SK-N-DZ (cell line): ENCODE measurements at places on chromosomes 3 and 15.

- no peak for DNase-seq
Measured at GRCh38 chr3:130260918-130261317, 84.6 kb upstream of the COL6A5 start.

GRCh38 chr3:30753766-30754165 lies 140.7 kb downstream of the GADL1 start:
- no peak for DNase-seq

GRCh38 chr3:115448851-115449250 lies 174.5 kb upstream of the GAP43 start:
- DNase-seq, result no peak

- DNase-seq, result no peak
Measured at GRCh38 chr3:9644245-9644644, 5.1 kb upstream of the MTMR14 start.

GRCh38 chr15:87322870-87323269 lies 933.7 kb downstream of the NTRK3 start:
- peak; percentile 83 for DNase-seq

DNA sequence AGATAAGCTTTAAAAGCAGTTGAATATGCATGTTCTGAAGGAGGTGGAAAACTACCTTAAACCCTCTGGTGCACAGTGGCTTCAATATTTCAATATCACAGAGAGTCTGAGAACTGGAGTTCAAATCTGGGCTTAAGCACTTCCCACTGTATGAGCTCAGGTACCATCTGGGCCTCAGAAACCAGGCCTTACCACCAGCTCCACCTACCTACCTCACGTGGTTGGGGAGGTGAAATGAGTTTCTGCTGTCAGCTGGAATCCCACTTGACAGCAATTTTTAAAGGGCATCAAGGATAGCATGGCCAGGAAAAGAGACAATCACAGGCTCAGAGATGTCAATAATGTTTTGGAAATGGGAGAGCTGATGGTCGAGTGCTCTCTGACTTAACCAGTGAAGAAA lies 5.0 kb downstream of the CHCHD4 start:
- no peak for DNase-seq

- no peak for DNase-seq
Measured at GRCh38 chr15:56931639-56932508, 13.4 kb downstream of the TCF12 start.

GRCh38 chr15:63384906-63385305 lies 3.3 kb upstream of the CA12 start:
- no peak for DNase-seq

- no peak for DNase-seq
Measured at GRCh38 chr3:174430986-174431385, 428.1 kb upstream of the NAALADL2 start.

DNA sequence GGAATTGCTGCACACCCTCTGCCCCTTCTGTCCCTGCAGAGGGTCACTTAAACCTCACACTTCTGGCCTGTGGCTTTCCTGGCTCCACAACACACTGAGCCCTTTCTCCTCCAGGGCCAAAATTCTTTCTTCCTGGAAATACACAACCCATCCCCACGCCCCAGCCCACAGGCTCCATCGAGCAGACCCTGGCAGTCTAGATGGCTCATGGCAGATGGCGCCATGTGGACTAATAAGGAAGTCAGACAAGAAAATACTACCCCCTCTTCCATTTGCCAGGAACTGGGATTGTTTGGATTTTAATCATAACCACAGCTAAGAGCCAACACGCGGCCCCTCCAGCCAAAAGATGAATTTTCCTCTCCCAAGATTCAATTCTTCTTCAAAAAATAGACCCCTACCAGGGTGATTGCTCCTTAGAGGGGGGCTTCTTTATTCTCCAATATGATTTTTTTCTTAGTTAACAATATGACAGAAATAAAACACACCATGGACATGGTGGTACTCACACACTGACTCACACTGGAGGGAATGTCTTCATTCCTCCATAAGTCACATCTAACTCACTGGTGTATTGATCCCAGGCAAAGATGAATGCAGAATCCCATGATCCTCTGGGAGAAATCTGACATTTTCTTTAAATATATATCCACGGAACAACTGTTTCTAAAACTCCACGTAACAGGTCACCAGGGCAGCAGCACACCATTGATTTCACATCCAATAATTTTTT lies 111.5 kb downstream of the NTRK3 start:
- DNase-seq, result no peak

- no peak for DNase-seq
Measured at GRCh38 chr3:97860364-97860763, 38.6 kb downstream of the CRYBG3 start.

GRCh38 chr15:41944313-41944940 lies 27.9 kb downstream of the EHD4 start:
- no peak for DNase-seq

- no peak for DNase-seq
Measured at GRCh38 chr3:21417991-21418390, 333.0 kb downstream of the ZNF385D start.

GRCh38 chr15:25775317-25775912 lies 87.7 kb downstream of the ATP10A start:
- DNase-seq, result no peak

- DNase-seq, result no peak
Measured at GRCh38 chr3:56725175-56725574, 42.1 kb upstream of the TASOR start.

GRCh38 chr15:31554261-31554660 lies 227.6 kb downstream of the KLF13 start:
- DNase-seq, result no peak

- no peak for DNase-seq
Measured at GRCh38 chr15:60773255-60773654, 294.3 kb upstream of the ICE2 start.

DNA sequence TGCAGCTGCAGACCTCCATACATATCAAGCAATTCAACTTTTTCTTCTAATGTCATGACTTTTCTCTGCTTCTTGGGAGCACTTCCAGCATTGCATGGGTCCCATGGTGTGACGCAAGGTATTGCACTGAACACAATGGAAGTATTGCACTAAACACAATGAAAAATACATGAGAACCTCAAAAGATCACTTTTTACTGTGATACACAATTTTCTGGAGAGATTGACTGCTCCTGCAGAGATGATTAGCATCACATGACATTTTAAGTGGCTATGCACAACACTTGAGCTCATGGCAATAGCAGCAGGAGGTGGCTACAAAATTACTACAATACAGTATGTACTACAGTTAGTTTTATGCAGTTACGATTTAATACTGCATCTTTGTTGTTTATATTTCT lies 113.5 kb upstream of the BHLHE40 start:
- no peak for DNase-seq

DNA sequence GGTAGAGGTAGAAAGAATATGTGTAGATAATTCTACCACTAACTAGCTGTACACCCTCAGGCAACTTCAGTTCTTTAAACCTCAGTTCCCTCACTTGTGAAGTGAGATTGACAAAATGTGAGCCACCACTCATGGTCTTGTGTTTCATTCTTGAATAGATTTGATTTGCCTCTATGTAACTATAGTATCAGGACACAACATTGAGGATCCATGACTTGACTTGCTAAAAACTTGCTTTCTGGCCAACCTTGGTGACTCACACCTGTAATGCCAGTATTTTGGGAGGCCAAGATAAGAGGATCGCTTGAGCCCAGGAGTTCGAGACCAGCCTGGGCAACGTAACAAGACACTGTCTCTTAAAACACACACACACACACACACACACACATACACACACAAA lies 115.8 kb upstream of the FLNB start:
- no peak for DNase-seq

GRCh38 chr3:152607179-152607578 lies 227.8 kb upstream of the P2RY1 start:
- no peak for DNase-seq

DNA sequence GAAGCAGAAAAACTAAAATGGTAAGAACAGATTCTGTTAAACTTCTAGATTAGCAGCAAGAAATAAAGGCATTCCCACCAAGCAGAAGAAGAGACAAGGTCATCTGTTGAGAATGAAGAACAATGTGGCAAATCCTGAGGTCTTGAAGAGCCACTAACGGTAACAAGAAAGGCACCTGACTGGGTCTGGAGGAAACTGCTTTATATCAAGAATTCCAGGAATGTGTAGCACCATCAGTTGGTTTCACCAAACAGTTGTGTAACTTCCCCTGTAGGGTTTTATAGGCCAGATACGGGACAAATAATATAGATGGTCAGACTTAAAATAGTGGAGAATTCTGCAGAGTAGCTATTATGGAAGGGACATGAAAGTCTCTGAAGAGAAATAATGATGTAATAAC lies 57.3 kb downstream of the ACAP2 start:
- DNase-seq, result no peak

DNA sequence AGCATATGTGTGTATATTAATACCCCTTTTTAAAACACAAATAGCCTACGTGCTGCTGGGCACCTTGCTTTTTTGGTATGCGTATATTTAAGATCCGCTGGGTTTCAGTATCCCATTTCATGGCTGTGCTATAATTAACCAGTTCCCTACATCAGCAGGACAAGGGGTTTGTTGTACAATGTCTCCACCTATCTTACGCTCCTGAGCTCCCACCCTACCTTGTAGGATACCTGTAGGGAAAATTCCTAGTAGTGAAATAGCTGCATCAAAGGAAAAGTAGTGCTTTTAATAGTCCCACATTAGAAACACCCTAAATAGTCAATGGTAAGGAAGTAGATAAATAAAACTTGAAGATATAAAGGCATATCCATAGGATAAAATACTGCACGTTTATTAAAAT lies 1.4 kb downstream of the MAP6D1 start:
- no peak for DNase-seq

DNA sequence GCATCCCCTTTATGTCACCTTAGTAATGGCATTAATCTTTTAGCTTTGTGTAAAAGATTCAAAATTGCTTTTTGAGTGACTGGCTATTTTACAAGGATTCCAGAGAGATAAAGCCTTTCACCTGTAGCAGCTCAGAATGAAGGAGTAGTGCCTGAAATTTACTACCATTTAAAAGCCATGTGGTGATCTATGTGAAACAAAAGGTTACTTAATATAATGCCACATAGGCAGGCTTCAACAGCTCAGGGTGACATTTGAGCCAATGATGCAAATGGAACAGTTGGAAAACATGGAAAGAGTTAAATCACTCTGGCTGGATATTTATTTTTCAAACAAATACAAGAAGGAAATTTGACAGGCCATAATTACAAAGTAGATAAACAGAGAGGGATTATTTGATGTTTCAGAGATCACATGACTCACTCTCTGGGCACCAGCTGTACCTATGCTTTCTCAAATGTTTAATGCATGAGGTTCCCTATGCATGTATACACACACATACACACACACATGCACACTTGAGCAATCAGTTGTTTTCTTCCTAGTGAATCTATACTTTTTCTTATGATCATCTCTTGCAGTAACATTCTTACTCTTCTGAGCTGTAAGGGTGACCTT lies 171.5 kb downstream of the ZMAT3 start:
- no peak for DNase-seq

DNA sequence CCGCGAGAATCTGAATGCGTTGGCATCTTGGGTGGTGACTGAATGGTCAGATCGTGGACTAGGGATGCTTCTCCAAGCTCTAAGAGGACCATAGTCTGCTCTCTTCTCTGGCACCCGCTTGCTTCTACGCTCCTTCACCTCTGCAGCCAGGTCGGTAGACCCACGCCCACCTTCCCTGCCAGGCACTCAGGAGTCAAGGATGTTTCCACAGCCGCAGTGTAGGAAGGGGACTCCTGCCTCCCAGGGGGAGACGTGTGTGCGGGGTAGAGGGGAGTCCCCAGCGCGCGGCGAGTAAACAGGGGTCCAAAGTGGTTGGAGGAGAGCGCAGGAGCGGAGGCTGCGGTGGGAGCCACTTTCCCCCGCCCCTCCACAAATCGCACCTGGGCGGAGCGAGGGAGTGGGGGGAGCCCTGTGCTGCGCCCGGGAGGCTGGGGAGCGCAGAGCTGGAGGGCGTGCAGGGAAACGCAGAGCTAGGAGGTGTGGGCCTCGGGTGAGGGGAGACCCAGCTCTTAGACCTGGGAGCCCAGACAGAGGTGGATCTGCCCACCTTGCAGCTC lies 1.7 kb downstream of the LRRC3B start:
- no peak for DNase-seq

DNA sequence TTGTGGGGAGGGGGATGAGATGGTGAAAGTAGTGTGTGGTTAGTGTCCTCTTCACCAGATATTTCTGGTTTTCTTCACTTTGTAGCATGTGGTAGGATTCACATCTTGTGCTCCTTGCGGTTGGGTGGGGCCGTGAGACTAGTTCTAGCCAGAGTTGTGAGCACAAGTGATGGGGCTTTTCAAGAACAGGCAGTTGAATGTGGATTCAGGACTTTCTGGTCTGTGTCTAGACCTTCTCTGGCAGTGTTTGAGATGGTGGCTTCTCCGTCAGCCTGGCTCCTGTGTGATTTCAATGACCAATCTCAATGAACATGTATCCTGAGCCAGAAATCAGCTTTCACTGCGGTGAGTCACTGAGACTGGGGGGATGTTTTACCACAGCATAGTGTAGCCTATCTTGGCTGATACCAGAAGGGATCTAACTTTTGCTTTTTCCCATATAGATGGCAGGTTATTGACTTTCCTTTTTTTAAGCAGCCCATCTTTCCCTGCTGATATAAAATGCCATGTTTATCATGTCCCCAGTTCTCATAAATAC lies 82.6 kb downstream of the RPLP1 start:
- DNase-seq, result no peak

- no peak for DNase-seq
Measured at GRCh38 chr3:156533205-156533604, 21.7 kb downstream of the SSR3 start.

- peak; percentile 23 for DNase-seq
Measured at GRCh38 chr15:67137951-67138848, 72.8 kb downstream of the SMAD3 start.

- DNase-seq, result no peak
Measured at GRCh38 chr3:13548696-13549622, at the start of gene FBLN2. TSS of gene FBLN2 (plus strand) at chr3:13549125. CDS start at chr3:13570356, 21,231 bp downstream.

DNA sequence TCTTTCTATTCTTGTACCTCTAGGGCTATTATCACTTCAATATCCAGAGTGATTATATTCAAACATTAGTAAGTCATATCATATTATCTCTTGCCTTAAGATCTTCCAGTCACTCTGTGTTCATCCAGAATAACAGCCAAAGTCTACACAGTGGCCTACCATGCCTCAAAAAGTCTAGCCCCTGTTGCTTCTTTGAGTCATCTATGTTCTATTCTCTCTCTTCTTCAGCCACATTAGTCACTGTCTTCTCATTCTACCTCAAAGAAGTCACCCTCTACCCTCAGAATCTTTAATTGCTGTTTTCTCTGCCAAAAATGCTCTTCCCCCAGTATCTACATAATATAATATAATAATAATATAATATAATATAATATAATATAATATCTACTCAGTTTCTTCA lies 356.0 kb downstream of the NLGN1 start:
- no peak for DNase-seq

DNA sequence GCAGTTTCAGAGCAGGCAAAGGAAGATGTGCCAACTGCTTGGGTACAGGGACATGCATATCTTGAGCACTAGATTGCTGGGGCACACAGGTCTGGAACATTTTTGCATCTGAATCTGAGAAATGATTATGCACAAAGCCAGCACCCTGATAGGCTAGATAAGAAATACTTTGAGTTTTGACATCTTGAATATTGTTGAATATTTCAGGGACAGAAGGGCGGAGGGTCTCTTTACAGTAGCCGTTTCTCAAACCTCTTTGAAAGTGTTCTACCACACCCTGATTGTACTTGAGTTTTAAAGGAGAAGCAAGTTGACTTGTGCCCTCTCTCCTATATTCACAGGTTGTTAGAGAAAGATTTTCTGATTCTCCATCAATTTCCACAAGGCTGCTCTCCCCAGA lies 188.1 kb upstream of the STRIT1 start:
- no peak for DNase-seq

GRCh38 chr3:52014613-52015012 lies 18.9 kb upstream of the RPL29 start:
- peak; percentile 66 for DNase-seq

GRCh38 chr15:99335508-99335907 lies 84.2 kb downstream of the LRRC28 start:
- DNase-seq, result no peak
